ENCODE measurements at places on chromosomes 5 and 9. TPM values are rescaled to one million over a fixed set of nuclear protein-coding genes. Genes with fewer than 3 reads are reported as not detected.

The FAM163B gene
- total RNA-seq, result not detected

The SHOC1 gene
- not detected for total RNA-seq

The NR3C1 gene
- total RNA-seq, result 55.9 TPM

The NUTM2F gene
- total RNA-seq, result not detected

The HMMR gene
- total RNA-seq, result 8.6 TPM

The GGTA1 gene
- total RNA-seq, result 3.5 TPM

The SNCAIP gene
- 25.5 TPM for total RNA-seq

The MAP3K1 gene
- 69.9 TPM for total RNA-seq

The MPDZ gene
- 110 TPM for total RNA-seq

The LCN15 gene
- total RNA-seq, result not detected

The BSPRY gene
- total RNA-seq, result 7.5 TPM

The TSPAN17 gene
- total RNA-seq, result 22.9 TPM

The SLC36A3 gene
- not detected for total RNA-seq

The MYOZ3 gene
- total RNA-seq, result 11.1 TPM

The SLCO4C1 gene
- total RNA-seq, result 0.77 TPM

The PRR7 gene
- 4.8 TPM for total RNA-seq

The ACOT12 gene
- not detected for total RNA-seq

The CCNO gene
- 0.27 TPM for total RNA-seq

The CER1 gene
- total RNA-seq, result 0.88 TPM

The PCA3 gene
- total RNA-seq, result 0.27 TPM

The C5orf58 gene
- total RNA-seq, result not detected

The TSC1 gene
- total RNA-seq, result 86.5 TPM

The GMCL2 gene
- total RNA-seq, result not detected

The ADGRV1 gene
- 287 TPM for total RNA-seq

The ERAP2 gene
- 2.1 TPM for total RNA-seq

The SPAAR gene
- total RNA-seq, result 0.33 TPM

The FASTKD3 gene
- 26.1 TPM for total RNA-seq

The LVRN gene
- 2.0 TPM for total RNA-seq

The UBE2QL1 gene
- total RNA-seq, result 6.5 TPM

The SHISAL2B gene
- total RNA-seq, result not detected

The FOXD4L5 gene
- 0.22 TPM for total RNA-seq

The CCDC183 gene
- 2.0 TPM for total RNA-seq

The DNM1 gene
- 135 TPM for total RNA-seq

The LIX1 gene
- 3.2 TPM for total RNA-seq

The CCL27 gene
- not detected for total RNA-seq

The ELAVL2 gene
- 37.8 TPM for total RNA-seq

The DNAJB5 gene
- 23.5 TPM for total RNA-seq

The EIF4E1B gene
- 0.55 TPM for total RNA-seq

The CDH9 gene
- total RNA-seq, result 1.6 TPM

The SEMA4D gene
- 35.8 TPM for total RNA-seq

The LHX6 gene
- total RNA-seq, result 1.9 TPM

The NKD2 gene
- total RNA-seq, result 18.0 TPM

The TAL2 gene
- total RNA-seq, result 12.0 TPM

The LECT2 gene
- not detected for total RNA-seq

The MZB1 gene
- not detected for total RNA-seq

The S1PR3 gene
- 59.5 TPM for total RNA-seq

All from camera-type eye (tissue), 1 donor.